ENCODE measurements at places on chromosomes 12 and 14. TPM values are rescaled to one million over a fixed set of nuclear protein-coding genes. Genes with fewer than 3 reads are reported as not detected.

DNA sequence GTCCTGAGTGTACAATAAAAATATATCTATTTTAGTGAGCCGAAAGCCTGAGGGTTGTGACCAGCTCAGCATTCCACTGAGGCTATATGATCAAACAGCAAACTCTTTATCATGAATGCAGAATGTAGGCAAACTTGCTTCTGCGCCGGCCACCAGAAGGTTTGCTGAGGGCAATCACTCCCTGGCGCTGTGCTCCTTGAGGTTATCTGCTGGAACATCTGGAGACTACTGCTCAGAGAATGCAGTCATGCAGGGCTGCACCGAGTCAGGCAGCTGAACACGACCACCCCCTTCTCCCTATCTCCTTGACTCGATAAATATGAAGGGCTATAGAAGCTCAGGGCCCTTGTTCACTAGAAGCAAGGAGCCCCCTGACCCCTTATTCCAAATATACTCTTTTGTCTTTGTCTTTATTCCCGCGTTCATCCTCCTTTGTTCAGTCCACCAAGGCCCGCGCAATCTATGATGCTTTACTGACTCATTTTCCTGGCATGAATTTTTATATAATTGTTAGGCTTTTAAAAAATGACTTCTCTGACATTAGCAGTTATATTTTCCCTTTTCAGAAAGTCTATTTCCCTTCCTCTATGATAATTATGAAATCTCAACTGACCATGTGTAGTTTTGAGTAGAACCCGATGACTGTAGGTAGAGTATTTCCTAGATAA is 1089.3 kb downstream of the SLC16A7 start:
- no peak overlapping the region for H3K27ac ChIP-seq
- DNase-seq = no peak
- no peaks in the 10 kb centered on the region for H3K36me3 ChIP-seq

- H3K27ac ChIP-seq = no peak overlapping the region
- no peaks in the 10 kb centered on the region for H3K4me1 ChIP-seq
- no peaks in the 10 kb centered on the region for H3K36me3 ChIP-seq
- DNase-seq = no peak
- H3K4me3 ChIP-seq = no peak overlapping the region
Measured at GRCh38 chr12:77047341-77048109, 17.8 kb downstream of the E2F7 start.

DNA sequence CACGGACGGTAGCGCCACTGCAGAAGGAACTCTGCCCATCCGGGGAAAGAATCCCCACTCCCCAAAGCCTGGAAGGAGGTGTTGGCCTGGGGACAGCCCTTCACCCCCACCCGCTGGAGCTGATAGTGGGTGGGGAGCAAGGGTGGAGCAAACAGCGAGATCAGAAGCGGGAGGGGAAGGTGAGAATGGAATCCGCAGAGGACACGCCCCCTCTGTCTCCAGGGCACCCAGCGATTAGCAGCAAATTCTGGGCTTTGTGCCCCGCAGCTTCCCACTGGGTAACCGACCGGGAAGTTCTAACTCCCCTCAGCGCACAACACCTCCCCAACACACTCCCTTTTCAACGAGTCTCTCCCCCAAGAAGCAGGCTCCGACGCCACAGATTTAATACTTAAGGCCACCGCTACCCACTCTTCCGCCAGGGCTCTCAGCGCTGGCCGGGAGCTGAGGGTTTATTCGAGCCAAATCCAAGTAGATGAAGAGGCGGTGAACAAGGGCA is 1.4 kb downstream of the SLC25A29 start:
- H3K4me3 ChIP-seq = peak overlapping the region; percentile 86
- H3K27ac ChIP-seq = peak overlapping the region; percentile 89
- no peaks in the 10 kb centered on the region for H3K36me3 ChIP-seq
- peaks cover 67% of the 10 kb centered on the region for H3K4me1 ChIP-seq
- no peaks in the 10 kb centered on the region for H3K27me3 ChIP-seq

DNA sequence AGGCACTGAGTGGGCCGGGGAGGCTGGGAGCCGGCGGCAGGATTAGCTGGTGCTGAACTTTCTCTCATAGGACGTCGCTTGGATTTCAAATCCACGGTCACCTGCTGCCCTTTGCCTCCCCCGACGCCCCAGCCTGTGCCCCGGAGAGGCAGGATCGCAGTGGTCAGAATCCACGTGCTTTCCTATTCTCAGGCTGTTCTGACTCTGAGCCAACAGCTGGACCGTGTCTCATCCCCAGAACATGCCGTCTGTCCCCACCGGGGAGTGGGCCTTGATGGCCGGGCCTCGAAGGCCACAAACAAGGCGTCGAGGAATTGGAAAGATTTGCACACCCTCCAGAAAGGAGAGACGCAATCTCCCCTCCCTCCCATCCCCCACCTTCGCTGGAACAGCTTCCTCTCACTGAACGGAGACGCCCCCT is 18.5 kb upstream of the MLXIP start:
- peaks cover 45% of the 10 kb centered on the region for H3K4me1 ChIP-seq
- no peak overlapping the region for H3K27ac ChIP-seq
- H3K27me3 ChIP-seq = no peaks in the 10 kb centered on the region
- DNase-seq = no peak

GRCh38 chr14:105871590-105871989 is 345.2 kb downstream of the TMEM121 start:
- no peak for DNase-seq
- H3K4me1 ChIP-seq = no peaks in the 10 kb centered on the region
- no peaks in the 10 kb centered on the region for H3K36me3 ChIP-seq
- H3K27me3 ChIP-seq = no peaks in the 10 kb centered on the region
- no peak overlapping the region for H3K27ac ChIP-seq

DNA sequence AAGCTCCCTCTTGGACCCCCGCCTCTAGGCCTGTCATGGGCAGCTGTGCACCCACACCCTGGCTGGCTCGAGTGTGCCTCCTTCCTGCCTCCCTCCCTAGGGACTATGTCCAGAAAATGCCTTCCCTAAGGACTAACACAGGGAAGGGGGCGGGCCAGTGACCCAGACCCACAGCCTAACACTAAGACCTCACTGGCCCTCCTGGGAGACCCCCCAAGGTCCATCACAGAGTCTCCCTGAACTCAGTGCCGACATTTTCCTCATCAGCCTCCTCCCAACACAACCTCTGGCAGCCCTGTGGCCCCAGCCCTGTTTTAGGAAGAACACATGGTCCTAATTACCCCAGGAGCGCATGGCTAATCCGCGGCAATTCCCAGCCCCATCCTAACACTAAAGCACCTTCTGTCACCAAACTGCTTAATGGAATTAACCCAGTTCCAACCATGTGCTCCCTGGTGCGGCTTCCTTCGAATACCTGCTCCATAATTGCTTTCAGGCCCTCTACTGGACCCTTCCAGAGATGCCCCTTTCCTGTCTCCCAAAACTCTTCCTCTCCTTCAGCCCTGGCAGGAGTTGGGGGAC is 5.6 kb downstream of the MSI1 start:
- H3K4me3 ChIP-seq = no peak overlapping the region
- H3K27ac ChIP-seq = no peak overlapping the region
- H3K27me3 ChIP-seq = peaks cover 13% of the 10 kb centered on the region
- H3K36me3 ChIP-seq = no peaks in the 10 kb centered on the region

- no peak overlapping the region for H3K27ac ChIP-seq
- no peaks in the 10 kb centered on the region for H3K36me3 ChIP-seq
- H3K4me1 ChIP-seq = peaks cover 14% of the 10 kb centered on the region
- DNase-seq = no peak
- no peak overlapping the region for H3K4me3 ChIP-seq
- no peaks in the 10 kb centered on the region for H3K27me3 ChIP-seq
Measured at GRCh38 chr14:96201965-96202364, 2.7 kb upstream of the BDKRB2 start.

- H3K4me3 ChIP-seq = peak overlapping the region; percentile 86
- H3K27me3 ChIP-seq = no peaks in the 10 kb centered on the region
- no peak for DNase-seq
Measured at GRCh38 chr14:21070610-21071224, 613 bp downstream of the ARHGEF40 start.

Gene DLK1
- total RNA-seq = not detected

Gene TSPAN11
- 17.8 TPM for total RNA-seq

- no peaks in the 10 kb centered on the region for H3K36me3 ChIP-seq
- H3K4me1 ChIP-seq = peaks cover 30% of the 10 kb centered on the region
- no peak overlapping the region for H3K4me3 ChIP-seq
- peak overlapping the region; percentile 37 for H3K27ac ChIP-seq
Measured at GRCh38 chr12:88753066-88753465, 172.8 kb upstream of the KITLG start.

DNA sequence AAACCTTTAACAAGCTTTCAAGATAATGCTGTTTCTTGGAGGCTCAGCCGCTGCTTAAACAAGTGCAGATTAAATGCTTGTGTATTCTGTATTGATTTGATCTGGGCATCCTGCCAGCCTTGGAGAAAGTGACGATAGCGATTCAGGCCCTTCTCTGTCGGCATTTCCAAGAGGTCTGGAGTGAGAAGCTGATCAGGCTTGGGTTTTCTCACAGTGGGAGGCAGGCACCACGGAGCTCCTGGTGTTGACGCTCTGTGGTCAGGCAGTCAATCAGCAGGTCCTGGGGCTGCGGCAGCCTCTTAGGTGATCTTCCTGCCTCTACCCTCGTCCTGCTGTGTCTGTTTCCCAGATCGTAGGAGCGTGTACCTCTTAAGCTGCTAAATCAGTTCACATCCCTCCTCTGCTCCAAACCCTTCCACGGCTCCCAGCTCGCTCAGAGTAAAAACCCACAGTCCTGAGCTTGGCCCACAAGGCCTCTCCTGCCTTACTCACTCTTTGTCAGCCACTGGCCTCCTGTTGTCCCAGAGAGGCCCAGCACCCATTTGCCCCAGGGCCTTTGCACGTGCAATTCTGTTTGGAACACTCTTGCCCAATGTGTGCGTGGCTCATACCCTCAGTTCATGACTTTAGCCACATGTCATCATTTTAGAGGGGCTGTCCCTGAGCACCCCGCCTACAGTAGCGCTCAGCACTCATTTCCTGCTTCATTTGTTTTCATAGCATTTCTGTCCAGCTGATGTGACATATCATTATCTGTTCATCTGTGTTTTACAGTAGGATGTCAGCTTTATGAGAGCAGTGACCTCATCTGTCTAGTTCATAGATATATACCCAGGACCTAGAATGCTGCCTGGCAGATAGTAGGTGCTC is 155.4 kb downstream of the AACS start:
- no peak for DNase-seq
- no peaks in the 10 kb centered on the region for H3K27me3 ChIP-seq
- H3K27ac ChIP-seq = no peak overlapping the region
- no peaks in the 10 kb centered on the region for H3K36me3 ChIP-seq
- no peaks in the 10 kb centered on the region for H3K4me1 ChIP-seq

GRCh38 chr14:49863487-49864281 is 11.1 kb upstream of the NEMF start:
- peak overlapping the region; percentile 99 for H3K27ac ChIP-seq
- H3K27me3 ChIP-seq = no peaks in the 10 kb centered on the region
- peaks cover 53% of the 10 kb centered on the region for H3K4me1 ChIP-seq
- peak overlapping the region; percentile 74 for H3K4me3 ChIP-seq
- DNase-seq = no peak
- H3K36me3 ChIP-seq = no peaks in the 10 kb centered on the region

Gene NKX2-1
- total RNA-seq = not detected

GRCh38 chr12:86796550-86796949 is 540.4 kb upstream of the MGAT4C start:
- H3K4me3 ChIP-seq = no peak overlapping the region
- no peaks in the 10 kb centered on the region for H3K27me3 ChIP-seq
- H3K36me3 ChIP-seq = no peaks in the 10 kb centered on the region
- no peak overlapping the region for H3K27ac ChIP-seq
- DNase-seq = no peak
- no peaks in the 10 kb centered on the region for H3K4me1 ChIP-seq

GRCh38 chr12:65814038-65814437 is 10.2 kb upstream of the HMGA2 start:
- H3K36me3 ChIP-seq = no peaks in the 10 kb centered on the region
- H3K27ac ChIP-seq = no peak overlapping the region
- no peaks in the 10 kb centered on the region for H3K27me3 ChIP-seq
- H3K4me3 ChIP-seq = no peak overlapping the region

DNA sequence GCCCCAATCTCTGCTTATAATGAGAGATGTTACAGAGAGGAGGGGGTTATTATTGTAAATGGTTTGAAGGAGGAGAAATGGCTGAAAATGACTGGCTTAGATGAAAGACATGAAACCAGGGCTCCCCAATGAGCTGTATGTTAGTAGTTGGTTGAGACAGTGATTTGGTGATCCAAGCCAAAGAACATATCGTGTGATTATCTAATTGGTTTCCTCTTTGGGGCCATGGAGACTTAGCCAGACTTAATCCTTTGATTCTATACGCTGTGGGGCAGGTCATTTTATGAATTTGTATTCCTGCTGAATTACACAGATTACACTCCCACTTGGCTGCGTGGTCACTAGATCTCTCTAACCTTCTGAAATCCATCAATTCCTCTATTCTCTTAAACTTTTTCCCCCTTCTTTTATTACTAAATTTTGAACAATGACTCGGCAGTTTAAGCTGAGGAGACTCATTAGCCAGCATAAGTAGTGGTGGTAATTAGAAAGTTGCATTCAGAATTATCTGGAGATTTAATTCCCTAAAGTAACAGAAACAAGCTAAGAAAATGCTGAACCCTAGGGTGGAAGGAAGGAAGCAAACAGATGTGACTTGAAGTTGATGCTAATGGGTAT is 5.3 kb downstream of the TTC8 start:
- no peak for DNase-seq
- no peaks in the 10 kb centered on the region for H3K27me3 ChIP-seq
- H3K4me1 ChIP-seq = peaks cover 80% of the 10 kb centered on the region
- no peak overlapping the region for H3K27ac ChIP-seq

Gene ANG
- 17.5 TPM for total RNA-seq

DNA sequence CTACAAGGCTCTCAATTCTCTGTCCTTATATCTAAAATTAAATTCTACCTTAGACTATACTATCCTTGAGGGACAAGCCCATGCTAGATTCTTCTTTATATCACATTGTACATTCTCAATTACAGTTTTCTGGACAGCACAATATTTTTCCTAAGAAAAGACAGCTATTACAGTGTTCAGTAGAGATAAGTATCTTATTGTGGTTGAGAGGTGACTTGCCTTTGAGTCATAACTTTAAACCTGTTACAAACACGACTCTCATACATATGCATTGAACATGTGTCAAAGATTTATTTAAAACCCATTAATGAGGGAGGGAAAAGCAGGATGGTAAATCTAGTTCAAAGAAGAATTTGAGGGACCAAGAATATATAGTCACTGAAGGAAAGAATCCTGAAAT is 61.1 kb downstream of the TPH2 start:
- H3K27ac ChIP-seq = no peak overlapping the region
- H3K27me3 ChIP-seq = no peaks in the 10 kb centered on the region
- no peak for DNase-seq
- H3K4me3 ChIP-seq = no peak overlapping the region

Gene RPGRIP1
- not detected for total RNA-seq

Gene SLC22A17
- total RNA-seq = 12.5 TPM

Gene CMKLR1
- total RNA-seq = 10.2 TPM

DNA sequence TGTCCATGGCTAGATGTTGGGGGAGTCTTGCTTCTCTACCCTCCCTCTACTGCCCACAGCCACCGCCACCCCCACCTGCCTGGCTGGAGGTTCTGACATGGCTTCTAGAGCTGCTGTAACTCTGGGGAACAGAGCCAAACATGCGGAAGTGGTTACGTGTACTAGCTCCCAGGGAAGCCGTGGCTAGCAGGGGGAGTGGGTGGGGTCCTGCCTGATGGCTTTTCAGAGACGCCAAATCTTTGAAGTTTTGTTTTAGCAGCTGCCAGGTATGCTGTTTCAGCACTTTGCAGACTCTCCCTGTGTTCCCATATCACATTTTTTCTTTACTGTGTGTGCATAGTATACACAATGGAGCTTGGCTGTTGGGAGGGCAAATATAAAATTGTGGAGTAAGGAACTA is 150.3 kb downstream of the TGFB3 start:
- H3K4me1 ChIP-seq = peaks cover 28% of the 10 kb centered on the region
- no peaks in the 10 kb centered on the region for H3K27me3 ChIP-seq
- no peak for DNase-seq

GRCh38 chr12:89750389-89751351 is 42.0 kb upstream of the ATP2B1 start:
- DNase-seq = no peak
- H3K4me1 ChIP-seq = no peaks in the 10 kb centered on the region
- no peaks in the 10 kb centered on the region for H3K36me3 ChIP-seq
- H3K27ac ChIP-seq = no peak overlapping the region
